ENCODE measurements at places on chromosomes 5 and 9.

DNA sequence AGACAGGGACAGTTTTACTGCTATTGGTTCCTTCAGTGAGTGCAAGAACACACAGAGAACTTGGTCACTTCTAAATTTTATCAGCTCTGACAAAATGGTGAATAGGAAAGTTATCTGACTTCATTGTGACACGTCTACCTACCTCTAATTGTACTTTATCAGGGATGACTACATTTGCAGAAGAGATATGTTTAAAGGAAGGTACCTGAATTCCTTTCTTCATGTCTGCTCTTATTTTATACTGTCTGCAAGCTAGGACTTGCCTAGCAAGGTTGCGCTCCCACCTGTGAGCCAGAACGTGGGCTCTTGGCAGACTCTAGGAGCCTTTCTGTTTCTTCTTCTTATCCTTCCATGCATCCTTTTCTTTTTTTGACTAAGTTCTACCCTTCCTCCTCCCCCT is 1.6 kb downstream of the SLC27A6 start:
- peaks cover 59% of the 10 kb centered on the region for H3K27me3 ChIP-seq
- H3K4me1 ChIP-seq, result peaks cover 2% of the 10 kb centered on the region
- no peak for DNase-seq
- no peak overlapping the region for H3K27ac ChIP-seq
- H3K36me3 ChIP-seq, result no peaks in the 10 kb centered on the region

GRCh38 chr5:153584126-153584959 is 93.9 kb downstream of the GRIA1 start:
- H3K27me3 ChIP-seq, result no peaks in the 10 kb centered on the region
- no peak overlapping the region for H3K4me3 ChIP-seq
- peak overlapping the region; percentile 66 for H3K27ac ChIP-seq
- no peaks in the 10 kb centered on the region for H3K36me3 ChIP-seq
- no peak for DNase-seq
- peaks cover 34% of the 10 kb centered on the region for H3K4me1 ChIP-seq

GRCh38 chr5:156241266-156241665 is 85.7 kb upstream of the SGCD start:
- no peaks in the 10 kb centered on the region for H3K36me3 ChIP-seq
- H3K27me3 ChIP-seq, result peaks cover 2% of the 10 kb centered on the region
- no peak overlapping the region for H3K27ac ChIP-seq
- H3K4me3 ChIP-seq, result no peak overlapping the region
- no peaks in the 10 kb centered on the region for H3K4me1 ChIP-seq
- no peak for DNase-seq

- H3K4me1 ChIP-seq, result peaks cover 31% of the 10 kb centered on the region
- H3K27me3 ChIP-seq, result no peaks in the 10 kb centered on the region
- H3K4me3 ChIP-seq, result no peak overlapping the region
- no peak for DNase-seq
These were observed 107.6 kb upstream of the CPEB4 start for GRCh38 chr5:173780235-173781234.

GRCh38 chr5:139064613-139065012 is 133.6 kb downstream of the SIL1 start:
- no peaks in the 10 kb centered on the region for H3K36me3 ChIP-seq
- no peak overlapping the region for H3K4me3 ChIP-seq
- no peaks in the 10 kb centered on the region for H3K27me3 ChIP-seq
- no peak for DNase-seq
- H3K4me1 ChIP-seq, result peaks cover 24% of the 10 kb centered on the region

DNA sequence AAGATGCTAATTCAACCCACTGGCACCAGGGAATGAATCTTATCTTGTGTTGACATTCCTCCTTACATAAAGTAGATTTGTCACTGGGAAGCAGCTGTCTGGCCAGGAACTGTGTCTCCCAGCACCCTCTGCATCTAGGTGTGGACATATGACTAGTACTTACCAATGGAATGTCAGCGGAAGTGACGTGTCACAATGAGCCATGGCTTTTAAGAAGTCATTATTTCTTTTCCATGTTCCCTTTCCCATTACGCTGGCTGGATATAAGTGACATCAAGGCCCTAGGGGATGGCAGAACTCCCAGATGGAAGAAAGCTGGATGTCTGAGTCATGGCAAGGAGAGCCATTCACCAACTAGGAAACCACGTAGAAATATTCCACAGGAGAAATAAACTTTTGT is 84.7 kb upstream of the MAST4 start:
- no peak overlapping the region for H3K27ac ChIP-seq
- no peak for DNase-seq
- no peaks in the 10 kb centered on the region for H3K36me3 ChIP-seq
- no peaks in the 10 kb centered on the region for H3K27me3 ChIP-seq

GRCh38 chr5:57258052-57258451 is 84.2 kb downstream of the GPBP1 start:
- no peak overlapping the region for H3K4me3 ChIP-seq
- H3K27ac ChIP-seq, result no peak overlapping the region
- peaks cover 53% of the 10 kb centered on the region for H3K36me3 ChIP-seq

GRCh38 chr5:1867114-1867814 is 15.5 kb downstream of the IRX4 start:
- H3K27ac ChIP-seq, result no peak overlapping the region
- H3K4me3 ChIP-seq, result no peak overlapping the region
- H3K36me3 ChIP-seq, result no peaks in the 10 kb centered on the region
- DNase-seq, result no peak
- H3K4me1 ChIP-seq, result no peaks in the 10 kb centered on the region
- H3K27me3 ChIP-seq, result peaks cover 17% of the 10 kb centered on the region

- peaks cover 4% of the 10 kb centered on the region for H3K27me3 ChIP-seq
- H3K27ac ChIP-seq, result peak overlapping the region; percentile 63
- peaks cover 2% of the 10 kb centered on the region for H3K36me3 ChIP-seq
These were observed 20.7 kb upstream of the EBF1 start for GRCh38 chr5:159120446-159120845.

GRCh38 chr9:16925426-16925825 is 55.0 kb upstream of the BNC2 start:
- peaks cover 8% of the 10 kb centered on the region for H3K4me1 ChIP-seq
- H3K36me3 ChIP-seq, result no peaks in the 10 kb centered on the region
- no peak for DNase-seq

GRCh38 chr9:4417578-4418325 is 72.5 kb upstream of the SLC1A1 start:
- no peak for DNase-seq
- peaks cover 12% of the 10 kb centered on the region for H3K27me3 ChIP-seq
- no peak overlapping the region for H3K27ac ChIP-seq
- no peak overlapping the region for H3K4me3 ChIP-seq
- H3K36me3 ChIP-seq, result no peaks in the 10 kb centered on the region

- no peak overlapping the region for H3K4me3 ChIP-seq
- peak overlapping the region; percentile 88 for H3K27ac ChIP-seq
- DNase-seq, result no peak
These were observed 398.7 kb downstream of the EBF1 start for GRCh38 chr5:158701007-158701391.

- H3K4me3 ChIP-seq, result no peak overlapping the region
- no peak overlapping the region for H3K27ac ChIP-seq
- no peaks in the 10 kb centered on the region for H3K4me1 ChIP-seq
- no peak for DNase-seq
These were observed 52.1 kb downstream of the SSBP2 start for GRCh38 chr5:81698813-81699212.

- no peak for DNase-seq
- H3K27ac ChIP-seq, result peak overlapping the region; percentile 43
- peaks cover 25% of the 10 kb centered on the region for H3K4me1 ChIP-seq
- H3K27me3 ChIP-seq, result no peaks in the 10 kb centered on the region
- H3K36me3 ChIP-seq, result no peaks in the 10 kb centered on the region
These were observed 39.4 kb upstream of the MAP1B start for GRCh38 chr5:72067682-72068470.

GRCh38 chr9:20382460-20383071 is 239.7 kb downstream of the MLLT3 start:
- peaks cover 33% of the 10 kb centered on the region for H3K4me1 ChIP-seq
- peaks cover 2% of the 10 kb centered on the region for H3K36me3 ChIP-seq
- no peak overlapping the region for H3K27ac ChIP-seq
- H3K4me3 ChIP-seq, result no peak overlapping the region
- H3K27me3 ChIP-seq, result no peaks in the 10 kb centered on the region

All from osteocyte (in vitro differentiated cells).